ENCODE measurements at places on chromosomes 3 and 15.

DNA sequence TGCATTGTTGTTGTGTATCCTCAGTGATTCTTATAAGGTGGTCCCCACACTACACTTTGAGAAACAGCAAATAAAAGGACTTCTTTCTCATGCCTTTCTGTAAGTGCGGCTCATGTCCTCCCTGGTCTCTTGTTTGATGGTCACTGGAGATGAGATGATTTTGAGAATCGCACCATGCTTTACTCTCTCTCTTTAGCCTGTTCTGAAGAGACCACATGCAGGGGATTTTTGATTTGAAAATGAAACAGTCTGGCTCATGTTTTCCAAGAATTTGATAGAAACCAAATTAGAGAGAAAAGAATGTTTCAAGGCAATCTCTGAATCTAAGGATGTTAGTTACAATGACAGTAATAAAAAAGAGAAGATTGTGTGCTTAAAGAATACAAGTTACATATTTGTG, 18.0 kb downstream of the CLDN11 start:
- DNase-seq = no peak

DNA sequence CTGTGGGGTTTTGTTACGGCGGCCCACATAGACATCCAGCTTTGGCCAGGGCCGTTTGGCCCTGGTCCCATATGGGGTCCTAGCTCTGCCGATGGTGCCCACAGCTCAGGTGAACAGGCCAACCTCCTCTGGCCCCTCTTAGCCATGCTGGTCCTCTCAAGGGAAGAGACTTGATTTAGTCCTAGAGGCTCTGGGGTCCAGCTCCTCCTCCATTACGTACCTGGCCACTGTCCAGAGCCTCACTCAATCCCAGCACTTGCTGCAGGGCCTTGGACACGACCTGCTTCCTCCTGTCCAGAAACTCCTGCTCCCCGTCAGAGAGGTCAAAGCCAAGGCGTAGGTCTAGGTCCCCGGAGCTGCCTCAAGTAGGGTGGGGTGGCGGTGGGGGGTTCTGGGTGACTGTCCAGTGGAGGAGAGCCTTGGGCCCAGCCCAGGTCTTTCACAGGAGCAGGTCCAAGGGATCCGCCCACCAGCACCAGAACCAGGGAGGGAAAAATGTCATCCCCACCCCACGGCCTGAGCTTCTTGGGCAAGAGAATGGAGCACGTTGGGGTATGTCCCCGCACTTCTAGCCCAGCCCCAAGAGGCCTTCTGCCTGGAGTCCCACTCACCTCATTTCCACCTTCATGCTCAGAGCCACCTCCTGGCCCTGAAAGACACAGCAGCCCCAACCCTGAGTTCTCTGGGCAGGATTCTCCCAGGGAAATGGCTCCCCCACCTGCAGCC, 6.8 kb downstream of the PLA2G4F start:
- no peak for DNase-seq

DNA sequence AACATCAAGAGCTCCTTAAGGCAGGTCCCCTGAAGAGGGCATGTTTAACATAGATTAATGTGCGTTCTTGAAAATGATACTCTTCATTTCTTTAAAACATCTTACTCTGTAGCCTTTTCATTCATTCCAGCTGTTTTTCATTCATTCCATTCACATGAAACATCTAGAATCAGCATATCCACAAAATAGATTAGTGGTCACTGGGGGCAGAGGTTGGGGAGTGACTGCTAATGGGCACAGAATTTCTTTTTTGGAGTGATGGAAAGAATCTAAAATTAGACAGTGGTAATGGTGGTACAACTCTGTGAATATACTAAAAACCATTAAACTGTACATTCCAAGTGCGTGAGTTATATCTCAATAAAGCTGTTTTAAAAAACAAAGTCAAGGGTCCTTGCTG, 15.4 kb upstream of the CXCR6 start:
- no peak for DNase-seq

DNA sequence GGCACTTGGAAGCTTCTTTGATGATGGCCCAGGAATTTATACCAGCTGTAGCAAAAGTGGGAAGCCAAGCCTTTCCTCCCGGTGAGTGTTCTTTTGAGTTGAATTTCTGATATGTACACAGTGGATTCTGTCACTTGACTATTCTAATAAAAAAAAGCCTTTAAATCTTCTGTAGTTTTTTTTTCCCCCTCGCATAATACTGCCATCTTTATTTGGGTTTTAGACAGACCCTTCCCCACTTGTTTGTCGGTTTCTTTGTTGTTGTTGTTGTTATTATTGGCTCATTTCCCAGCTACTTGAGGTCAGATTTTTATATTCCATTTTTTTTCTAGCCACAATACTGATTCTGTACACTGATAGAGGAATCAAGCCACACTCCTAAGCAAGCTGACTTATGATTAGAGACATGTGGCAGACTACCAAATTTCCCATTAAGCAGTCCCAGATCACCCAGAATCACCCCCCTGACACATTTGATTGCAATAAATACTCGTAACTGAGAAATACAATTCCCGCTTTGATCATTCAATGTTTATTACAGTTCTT, 122.4 kb upstream of the IL12A start:
- no peak for DNase-seq

DNA sequence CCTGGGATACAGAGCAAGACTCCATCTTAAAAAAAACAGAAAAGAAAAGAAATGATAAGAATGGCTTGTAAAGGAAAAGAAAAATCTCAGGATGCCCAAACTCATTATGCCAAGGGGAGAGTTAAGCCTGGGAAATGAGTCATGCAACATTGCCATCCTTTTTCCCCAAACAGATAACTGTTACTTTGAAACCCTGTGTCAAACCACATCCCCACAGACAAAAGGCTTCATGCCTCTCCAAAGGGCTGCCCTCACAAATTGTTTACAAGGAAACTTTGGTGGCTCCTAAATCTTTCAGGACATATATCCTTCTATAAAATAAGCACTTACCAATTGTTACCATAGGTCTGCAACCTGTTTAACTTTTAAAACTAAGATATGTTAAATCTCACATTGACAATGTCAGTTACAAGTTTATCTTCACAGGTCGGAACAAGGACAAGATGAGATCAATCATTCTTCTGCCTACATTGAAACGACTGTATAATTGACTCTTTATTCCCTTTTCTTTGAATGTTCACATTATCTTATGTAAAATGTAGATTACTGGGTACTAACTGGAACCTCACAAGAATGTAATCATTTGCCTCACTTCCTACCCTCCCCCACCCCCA, 18.6 kb upstream of the SENP7 start:
- DNase-seq = no peak

- no peak for DNase-seq
Observed at GRCh38 chr15:57762302-57762701, 55.8 kb downstream of the POLR2M start.

GRCh38 chr3:97432914-97433313, 331.6 kb upstream of the ARL6 start:
- no peak for DNase-seq

DNA sequence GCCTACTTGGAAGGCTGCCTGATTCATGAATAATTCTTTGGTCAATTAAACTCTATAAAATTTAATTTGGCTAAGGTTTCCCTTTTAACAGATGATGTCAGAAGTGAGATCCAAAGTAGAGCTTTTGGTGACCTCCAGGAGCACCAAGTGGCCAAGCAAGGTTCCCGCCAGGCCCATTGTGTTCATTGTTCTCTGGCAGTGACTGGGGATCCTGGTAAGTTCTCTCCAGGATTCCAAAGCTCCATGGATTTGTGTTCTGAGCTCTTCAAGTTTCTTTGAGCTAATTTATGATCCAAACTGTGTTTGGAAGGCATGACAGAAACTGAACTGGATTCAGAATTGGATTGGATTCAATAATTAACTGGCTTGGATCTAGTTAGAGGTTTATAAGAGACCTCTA, 72.0 kb upstream of the ALDH1L1 start:
- DNase-seq = no peak

DNA sequence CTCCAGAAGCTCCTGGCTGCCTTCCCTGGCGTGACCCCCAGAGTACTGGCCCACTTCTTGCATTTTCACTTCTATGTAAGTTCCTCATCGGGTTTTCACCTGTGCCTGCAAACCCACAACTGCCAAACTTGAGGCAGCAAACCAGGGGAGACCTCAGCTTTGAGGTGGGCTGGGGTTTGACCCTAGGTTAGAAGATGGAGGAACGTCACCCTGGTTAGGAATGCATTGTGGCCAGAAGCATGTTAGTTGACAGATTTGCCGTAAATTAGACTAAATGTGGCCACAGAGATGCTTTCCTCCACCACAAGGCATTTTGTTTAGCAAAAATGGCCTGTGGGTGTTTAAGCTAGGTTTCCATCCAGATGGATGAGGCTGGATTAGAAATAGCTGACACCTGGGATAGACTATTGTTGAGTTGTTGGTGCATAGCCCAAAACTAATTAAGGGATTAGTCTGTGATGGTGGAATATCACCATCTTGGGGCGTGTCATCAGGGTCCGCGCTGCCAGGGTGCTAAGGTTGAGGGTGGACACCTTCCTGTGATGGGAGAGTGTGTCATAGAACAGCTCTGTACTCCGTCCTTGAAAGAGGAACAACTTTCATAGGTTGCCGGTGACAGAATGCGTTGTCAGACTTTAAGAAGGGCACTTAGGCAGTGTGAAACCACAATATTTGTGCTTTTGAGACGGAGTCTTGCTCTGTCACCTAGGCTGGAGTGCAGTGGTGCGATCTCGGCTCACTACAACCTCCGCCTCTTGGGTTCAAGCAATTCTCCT, 3.6 kb downstream of the NISCH start:
- no peak for DNase-seq

GRCh38 chr15:92142242-92143232, 251.1 kb upstream of the ST8SIA2 start:
- no peak for DNase-seq

DNA sequence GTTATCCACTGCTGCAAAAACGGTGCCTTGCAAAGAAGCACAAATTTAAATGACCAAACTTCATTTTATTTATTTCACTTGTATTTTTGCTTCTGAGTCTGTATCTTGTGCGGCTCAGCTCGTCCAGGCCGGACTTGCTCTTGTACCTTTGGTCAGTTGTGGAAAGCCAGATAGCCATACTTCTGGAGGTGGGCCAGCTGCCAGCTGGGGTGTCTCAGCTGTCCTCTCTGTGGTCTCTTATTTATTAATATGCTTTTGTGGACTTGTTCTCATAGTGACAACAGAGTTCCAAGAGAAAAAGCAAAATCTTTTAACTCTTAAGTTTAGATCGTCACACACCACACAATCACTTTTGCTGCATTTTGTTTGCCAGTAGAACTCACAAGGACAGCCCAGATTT, 87.7 kb downstream of the IL1RAP start:
- no peak for DNase-seq

DNA sequence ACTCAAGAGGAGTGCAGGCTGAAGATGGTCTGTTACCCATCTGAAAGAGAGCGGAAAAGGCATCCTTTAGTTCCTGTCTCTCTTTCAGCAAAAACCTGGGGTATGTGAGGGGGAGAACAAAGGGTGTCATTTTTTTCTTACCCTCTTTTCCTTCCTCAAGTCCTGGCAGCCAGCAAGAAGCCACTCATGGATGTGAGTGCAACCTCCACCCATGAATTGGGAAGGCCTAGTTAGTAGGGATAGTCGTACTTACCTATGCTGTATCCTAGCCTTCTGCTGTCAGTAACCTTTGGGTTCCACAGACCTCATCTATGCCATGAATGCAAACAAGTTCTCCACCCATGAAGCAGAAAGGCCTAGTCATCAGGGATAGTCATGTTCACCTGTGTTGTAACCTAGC, 472.8 kb downstream of the ZIC1 start:
- DNase-seq = no peak

DNA sequence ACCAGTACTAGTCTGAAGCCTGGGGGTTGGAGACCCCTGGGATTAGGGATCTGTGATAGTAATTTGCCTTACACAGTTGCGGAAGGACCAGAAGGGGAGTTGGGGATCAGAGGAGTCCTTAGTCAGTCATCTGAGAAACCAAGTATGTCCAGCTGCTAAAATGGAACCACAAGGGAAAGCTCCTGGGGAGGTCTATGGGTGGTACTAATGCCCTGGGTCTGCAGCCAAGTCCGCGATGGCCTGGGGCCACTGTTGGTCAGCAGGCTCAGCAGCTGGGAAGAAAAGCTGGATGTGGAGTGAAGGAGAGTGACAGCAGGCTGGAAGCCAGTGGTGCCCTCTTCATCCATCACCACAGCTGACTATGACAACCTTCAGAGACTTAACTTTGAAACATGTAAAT, 2.2 kb upstream of the ANKDD1A start:
- no peak for DNase-seq

GRCh38 chr15:72285927-72286516, 13.7 kb upstream of the PARP6 start:
- DNase-seq = no peak

GRCh38 chr15:31342381-31342780, 15.7 kb downstream of the KLF13 start:
- DNase-seq = no peak

DNA sequence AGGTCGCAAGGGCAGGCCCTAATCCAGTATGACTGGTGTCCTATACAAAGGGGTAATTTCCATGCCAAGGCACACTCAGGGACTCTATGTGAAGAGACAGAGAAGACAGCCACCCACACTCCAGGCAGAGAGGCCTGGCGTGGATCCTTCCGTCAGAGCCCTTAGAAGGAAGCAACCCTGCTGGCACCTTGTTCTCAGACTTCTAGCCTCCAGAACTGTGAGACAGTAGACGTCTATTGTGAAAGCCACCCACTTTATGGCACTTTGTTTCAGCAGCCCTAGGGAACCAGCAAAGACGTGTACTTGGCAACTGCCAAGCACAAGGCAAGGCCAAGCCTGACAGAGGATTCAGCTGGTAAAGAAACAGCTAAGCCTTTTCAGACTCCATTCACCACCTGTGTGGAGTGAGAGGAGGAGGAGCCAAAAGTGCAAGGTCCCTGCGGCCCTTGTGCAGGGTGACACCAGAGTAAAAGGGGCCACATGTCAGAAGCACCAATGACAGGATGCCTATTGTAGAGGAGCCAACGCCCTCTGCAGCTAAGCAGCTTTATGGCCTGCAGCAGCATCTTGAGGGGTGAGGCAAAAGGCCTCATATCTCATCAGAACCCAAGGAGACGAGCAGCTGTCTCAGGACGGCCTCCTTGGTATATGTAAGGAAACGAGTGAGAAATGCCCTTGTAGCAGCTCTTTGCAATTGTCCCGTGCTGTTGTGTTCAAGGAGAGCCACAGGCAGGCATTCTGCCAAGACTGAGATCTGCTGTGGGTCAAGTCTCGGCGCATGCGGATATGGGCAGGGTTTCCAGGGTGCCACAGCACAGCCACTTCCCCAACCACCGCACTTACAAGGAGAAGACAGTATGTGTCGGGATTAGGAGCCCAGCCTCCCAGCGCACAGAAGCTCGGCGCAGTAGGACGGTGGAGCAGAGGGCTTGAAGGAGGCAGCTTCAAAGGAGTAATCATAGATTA, 121.5 kb upstream of the LIPC start:
- no peak for DNase-seq

GRCh38 chr3:52530918-52531826, 2.5 kb downstream of the NT5DC2 start:
- DNase-seq = no peak

- DNase-seq = no peak
Observed at GRCh38 chr3:40262331-40262730, 47.2 kb upstream of the EIF1B start.

GRCh38 chr15:88651971-88652370, 13.2 kb downstream of the ISG20 start:
- no peak for DNase-seq
